Bronchial epithelial cell (primary cell): ENCODE measurements at places on chromosomes 5 and 9. TPM values are rescaled to one million over a fixed set of nuclear protein-coding genes. Genes with fewer than 3 reads are reported as not detected.
A peak's percentile ranks its signal among the peaks of the same experiment; 100 is the strongest.

- DNase-seq = no peak
These were observed 364 bp upstream of the SFXN1 start for GRCh38 chr5:175478008-175478383.

DNA sequence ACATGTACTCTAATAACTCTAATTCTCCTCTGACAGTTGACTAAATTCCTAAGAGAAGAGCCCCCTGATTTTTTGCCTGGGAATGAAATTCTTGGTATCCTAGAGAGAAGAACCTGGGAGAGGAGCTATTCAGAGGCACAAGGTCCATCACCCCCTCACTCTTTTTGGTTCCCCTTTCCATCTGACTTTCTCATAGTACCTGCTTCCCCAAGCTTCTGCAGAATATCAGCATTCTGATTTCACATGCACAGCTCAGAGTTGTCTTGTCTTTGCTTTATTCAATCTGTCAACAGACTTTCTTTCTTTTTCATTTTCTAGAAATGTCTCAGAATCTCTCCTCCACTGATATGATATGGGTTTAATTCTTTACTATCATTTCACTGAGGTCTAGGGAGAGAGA lies 141.5 kb upstream of the FBXL17 start:
- DNase-seq = no peak

DNA sequence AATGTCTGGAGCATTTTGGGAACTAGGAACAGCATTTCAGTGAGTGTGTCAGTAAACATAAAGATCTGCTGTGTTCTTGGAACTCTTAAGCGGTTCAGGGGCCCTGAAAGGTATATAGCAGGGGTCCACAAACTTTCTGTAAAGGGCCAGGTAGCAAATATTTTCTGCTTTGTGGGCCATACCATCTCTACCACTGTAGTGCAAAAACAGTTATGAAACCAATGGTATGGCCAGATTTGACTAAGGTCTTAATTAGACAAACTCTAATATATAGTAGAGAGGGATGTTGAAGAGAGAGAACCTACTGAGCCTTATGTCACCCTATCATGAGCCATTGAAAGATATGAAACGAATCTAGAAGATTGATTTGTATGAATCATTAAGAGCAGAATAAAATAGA lies 5.3 kb downstream of the TNPO1 start:
- no peak for DNase-seq

DNA sequence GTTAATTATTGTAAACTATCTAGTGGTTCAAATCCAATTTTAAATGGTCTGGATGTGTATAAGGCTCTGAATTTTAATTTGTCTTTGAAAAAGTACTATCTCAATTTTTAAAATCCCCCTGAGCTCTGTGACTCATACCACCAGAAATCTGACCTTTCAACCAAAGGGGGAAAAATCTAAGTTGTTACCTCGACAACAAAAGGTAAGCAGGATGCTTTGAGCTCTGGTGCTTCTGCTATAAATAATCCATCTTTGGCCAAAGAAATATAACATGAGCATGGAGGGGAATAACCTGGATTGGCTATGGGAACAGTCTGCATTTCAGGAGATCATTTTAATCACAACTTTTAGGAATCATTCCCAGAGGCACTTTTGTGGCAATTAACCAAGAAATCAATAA lies 76.3 kb upstream of the PCSK1 start:
- no peak for DNase-seq

- peak; percentile 67 for DNase-seq
These were observed 6.3 kb downstream of the SPTAN1 start for GRCh38 chr9:128558431-128559310.

The HSPB3 gene
- total RNA-seq = not detected in 2 replicates

GRCh38 chr5:33146881-33147280 lies 293.9 kb upstream of the TARS1 start:
- peak; percentile 95 for DNase-seq

GRCh38 chr9:132142924-132143323 lies 18.9 kb upstream of the NTNG2 start:
- no peak for DNase-seq

The ADGRD2 gene
- 0.38 TPM in 1 of 2 replicates, not detected in the other for total RNA-seq

The PDGFRB gene
- 0.26 and 1.6 TPM in 2 replicates for total RNA-seq

GRCh38 chr9:93477397-93477796 lies 24.0 kb upstream of the FAM120AOS start:
- no peak for DNase-seq

DNA sequence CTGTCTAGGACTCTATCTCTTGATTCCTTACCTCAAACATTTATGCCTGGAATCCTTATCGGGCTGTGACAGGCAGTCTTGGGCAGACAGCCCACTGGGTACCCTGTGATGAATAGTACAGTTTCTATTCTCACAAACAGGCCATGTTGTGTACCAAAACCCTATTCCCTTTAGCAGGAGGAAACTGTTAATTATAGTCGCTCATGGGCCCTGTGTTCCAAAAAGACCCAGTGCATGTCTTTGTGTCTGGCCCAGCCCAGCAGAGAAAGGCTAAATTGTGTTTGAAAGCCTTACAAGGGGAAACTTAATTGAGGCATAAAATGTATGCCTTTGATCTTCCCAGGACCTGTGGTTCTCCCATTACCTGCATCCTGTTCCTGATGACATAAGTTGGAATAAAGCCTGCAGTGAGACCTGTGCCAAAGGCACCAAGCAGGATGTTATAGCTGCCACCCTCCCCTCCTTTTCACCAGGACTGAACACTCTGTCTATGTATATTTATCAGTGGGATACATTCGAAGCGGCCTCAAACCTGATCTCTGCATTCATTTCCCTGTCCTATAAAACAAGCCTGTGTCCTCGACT lies 43.3 kb downstream of the TLR4 start:
- DNase-seq = no peak

The PCDHB7 gene
- not detected in 2 replicates for total RNA-seq

The LCN12 gene
- 0.13 TPM in 1 of 2 replicates, not detected in the other for total RNA-seq

DNA sequence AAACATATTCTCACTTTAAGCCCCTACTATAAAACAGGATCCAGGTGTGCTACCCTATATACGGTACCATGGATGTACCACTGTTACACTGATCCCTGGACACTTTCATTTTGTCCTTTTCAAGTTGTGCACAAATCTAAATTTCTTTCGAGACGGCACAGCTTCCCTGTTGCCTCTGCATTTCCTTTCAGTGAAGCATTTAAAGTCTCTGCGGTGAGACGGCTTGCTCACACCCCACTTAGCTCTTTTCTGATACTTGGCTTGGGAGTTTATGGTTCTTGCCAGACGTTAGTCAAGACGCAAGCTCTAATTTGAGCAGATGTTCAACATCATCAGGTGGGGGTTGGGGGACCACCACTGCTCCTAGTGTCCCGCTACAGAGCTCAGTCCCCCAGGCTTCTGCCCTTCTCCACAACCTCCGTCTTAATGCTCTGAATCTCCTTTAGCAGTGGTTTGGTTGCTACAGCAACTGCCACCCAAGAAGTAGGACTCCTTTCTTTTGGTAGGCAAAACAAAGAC lies 15.8 kb downstream of the F2RL2 start:
- no peak for DNase-seq

The UBLCP1 gene
- total RNA-seq = 14.5 and 39.3 TPM in 2 replicates

The PCDHGA2 gene
- under 0.01 and 0.26 TPM in 2 replicates for total RNA-seq

DNA sequence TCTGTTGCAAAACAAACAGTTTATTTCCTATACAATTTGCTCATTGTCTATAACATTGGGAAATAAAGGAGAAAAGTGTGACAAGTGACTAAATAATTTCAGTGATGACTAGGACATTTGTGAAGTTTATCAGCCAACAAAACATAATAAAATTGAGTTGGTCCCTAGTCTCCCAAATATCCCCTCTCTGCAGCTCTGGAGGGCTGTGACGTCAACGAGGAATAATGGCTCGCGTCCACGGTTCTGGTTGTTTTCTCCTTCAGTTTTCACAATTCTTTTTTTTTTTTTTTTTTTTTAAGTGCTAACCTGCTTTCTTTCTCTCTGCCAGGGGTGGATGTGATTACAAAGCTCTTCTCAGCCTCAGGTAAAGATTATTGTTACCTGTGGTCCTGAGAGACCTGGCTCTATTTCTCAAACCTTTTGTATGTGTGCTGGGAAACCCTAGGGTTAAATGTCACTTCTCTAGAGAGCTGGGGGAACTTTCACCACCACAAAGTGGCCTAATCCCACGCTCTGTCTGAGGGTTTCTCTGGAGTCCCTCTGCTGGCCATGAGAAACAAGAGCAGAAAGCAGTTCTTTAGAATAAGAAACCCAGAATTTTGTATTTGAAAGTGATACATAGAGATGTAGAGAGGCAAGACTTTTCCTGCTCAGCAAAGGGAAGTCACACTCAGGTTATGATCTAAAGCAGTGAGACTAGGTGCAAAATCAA lies 36.2 kb upstream of the ANKRD55 start:
- peak; percentile 25 for DNase-seq

DNA sequence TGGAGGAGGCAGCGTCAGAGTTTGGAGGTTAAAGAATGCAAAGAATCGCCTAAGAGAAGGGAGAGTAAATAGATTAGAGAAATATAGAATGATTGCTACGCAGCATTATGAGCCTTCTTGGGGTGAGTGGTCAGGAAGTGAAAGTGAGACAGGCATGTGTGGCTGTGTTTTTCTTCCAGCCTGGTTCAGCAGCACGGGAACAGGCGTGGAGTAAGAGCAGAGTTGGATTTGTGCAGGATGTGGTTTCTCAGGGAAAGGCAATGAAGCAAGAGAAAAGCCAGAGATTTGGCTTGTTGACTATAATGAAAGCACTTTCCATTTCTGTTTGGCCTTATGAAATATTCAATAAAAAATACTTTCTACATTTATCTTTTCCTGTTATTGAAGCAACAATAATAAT lies 34.3 kb upstream of the FRMD3 start:
- peak; percentile 49 for DNase-seq

DNA sequence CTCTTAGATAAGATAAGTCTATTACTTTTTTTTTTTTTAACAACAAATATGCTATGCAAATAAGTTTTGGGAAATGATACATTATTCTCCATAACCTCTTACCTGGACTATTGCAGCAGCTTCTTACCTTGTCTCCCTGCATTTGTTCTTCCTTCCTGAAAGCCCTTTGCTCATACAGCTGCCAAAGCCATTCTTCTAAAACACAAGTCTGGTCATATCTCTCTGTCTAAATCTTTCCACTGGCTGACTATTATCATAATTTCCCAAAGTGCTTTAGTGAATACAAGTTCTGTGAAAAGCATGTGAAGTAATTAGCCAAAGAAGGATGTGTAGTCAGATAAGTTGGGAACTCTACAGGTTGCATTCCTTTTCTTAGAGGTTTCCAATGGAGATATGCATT lies 115.4 kb upstream of the CNTLN start:
- DNase-seq = peak; percentile 8

DNA sequence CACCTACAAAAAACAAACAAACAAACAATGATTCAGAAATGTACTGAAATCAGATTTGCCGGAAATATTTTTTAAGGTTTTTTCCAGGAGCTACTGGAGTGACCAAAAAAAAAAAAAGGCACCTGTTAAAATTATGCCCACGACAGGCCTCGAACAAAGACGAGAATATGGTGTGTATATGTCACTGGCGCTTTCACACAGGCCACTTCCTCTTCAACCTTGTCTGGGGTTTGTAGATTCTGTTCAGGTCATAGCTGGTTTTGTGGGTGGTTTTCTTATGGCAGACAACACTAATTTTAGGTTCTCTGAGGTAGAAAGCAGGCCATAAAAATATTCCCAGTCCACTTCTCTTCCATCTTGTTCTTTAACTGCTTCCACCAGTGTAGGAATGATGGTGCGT lies 7.0 kb downstream of the NDUFB6 start:
- no peak for DNase-seq

DNA sequence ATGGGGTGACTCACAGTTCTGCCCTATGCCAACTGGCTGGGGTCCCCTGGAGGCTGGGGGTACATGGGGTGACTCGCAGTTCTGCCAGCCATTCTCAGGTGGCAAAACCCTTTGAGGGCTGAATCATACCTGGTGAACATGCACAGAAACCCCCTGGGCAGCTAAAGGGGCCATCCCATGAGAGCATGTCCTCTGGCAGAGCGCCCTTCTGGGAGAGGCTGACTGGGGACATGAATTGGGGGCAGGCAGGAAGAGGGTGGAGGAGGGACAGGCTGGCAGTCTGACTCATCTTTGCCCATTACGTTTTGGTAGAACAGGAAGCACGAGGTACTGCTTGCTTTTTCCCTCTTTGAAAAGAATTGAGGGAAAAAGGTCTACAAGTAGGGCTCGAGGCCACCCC lies 16.7 kb downstream of the TRAF1 start:
- DNase-seq = peak; percentile 65

DNA sequence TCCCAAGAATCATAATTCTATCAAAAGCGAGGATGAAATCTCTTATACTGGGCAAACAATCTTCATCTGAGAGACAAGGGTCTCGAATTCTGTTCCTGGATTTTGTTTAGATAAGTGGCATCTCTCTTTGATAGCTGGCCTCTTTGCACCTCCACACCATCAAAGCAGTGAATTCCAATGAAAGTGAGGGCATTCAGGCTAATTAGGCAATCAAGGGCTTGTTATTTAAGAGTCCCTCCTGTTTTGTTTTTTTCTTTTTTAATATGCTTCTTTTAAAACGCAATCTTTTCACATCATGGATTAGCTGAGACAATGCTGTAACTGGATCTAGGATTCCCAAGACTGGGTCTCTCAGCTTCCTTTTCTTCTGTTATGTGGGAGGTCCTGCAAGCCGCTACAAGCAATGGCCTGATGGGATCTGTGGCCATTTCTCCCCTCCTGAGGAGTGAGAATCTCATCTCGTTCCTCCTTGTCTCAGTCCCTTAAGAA lies 67.9 kb downstream of the TNC start:
- no peak for DNase-seq

DNA sequence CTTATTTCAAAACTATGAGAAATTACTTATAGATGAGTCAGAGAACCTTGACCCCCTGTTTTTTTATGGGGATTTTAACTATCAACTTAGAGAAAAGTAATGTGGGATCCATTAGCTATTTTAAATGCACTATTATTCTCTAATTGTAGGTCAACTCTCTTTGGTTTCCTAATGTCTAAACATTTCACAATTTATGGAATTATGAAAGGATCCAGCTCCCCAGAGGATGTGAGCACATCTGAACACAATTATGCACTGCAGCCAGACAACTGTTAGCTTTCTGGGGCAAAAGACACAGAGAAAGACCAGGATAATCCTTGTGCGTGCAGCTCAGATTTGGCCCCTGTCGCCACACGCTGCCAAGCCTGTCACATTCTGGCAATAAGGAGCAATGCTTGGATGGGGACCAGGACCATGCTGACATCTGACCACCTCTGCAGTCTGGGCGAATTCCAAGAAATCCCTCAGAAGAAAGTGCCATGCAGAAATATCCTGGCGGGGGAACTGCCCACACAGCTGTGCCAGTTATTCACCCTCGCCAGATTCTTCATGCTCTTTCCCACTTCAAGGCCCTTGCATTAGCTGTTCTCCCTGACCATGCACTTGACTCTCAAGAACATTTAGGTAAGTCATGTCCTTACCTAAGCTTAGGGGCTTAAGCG lies 22.2 kb upstream of the CMBL start:
- no peak for DNase-seq

- no peak for DNase-seq
These were observed 31.5 kb downstream of the KLF9 start for GRCh38 chr9:70382709-70383605.

GRCh38 chr5:125262782-125263181 lies 516.3 kb upstream of the ZNF608 start:
- DNase-seq = peak; percentile 58

The AFAP1L1 gene
- total RNA-seq = 17.4 and 21.9 TPM in 2 replicates

- no peak for DNase-seq
These were observed 110.6 kb downstream of the MLLT3 start for GRCh38 chr9:20511686-20512085.

GRCh38 chr9:129885670-129886106 lies 50.4 kb downstream of the USP20 start:
- DNase-seq = peak; percentile 84
